ENCODE measurements at places on chromosomes 2 and 18. TPM values are rescaled to one million over a fixed set of nuclear protein-coding genes. Genes with fewer than 3 reads are reported as not detected.

- no peak for DNase-seq
- no peak overlapping the region for H3K27ac ChIP-seq
These were observed 11.4 kb upstream of the MAP3K20 start for GRCh38 chr2:173064151-173064805.

DNA sequence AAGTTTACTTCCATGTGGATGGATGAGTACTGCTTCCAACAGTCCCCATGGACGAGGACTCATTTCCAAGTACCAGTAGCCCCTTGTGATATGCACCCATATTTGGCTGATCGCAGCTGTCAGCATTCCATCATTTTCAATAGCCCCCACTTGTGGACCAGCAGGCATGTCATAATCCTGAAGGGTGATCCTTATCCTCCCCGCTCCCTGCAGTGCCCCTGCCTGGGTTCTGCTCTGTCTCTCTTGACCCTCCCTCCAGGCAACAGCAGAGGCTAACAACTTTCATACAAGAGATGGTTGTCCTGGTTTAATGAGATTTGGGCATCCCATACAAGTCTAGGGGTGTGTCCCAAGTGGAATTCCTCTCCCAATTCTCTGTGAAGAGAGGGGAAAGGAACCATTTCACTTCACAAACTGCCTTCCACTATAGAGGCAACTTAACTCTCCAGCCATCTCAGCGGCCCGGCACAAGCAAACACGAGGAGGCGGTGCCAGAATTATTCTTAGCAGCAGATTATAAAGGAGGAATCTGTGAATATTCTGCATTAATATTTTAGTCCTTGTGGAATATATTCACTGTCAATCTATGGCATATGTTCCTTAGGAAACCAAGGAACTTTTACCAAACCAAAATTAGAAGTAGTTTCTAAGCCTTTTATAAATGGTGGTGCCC lies 110.7 kb downstream of the RTN4 start:
- no peak overlapping the region for H3K4me3 ChIP-seq
- H3K27me3 ChIP-seq = no peaks in the 10 kb centered on the region
- no peak overlapping the region for H3K27ac ChIP-seq
- no peaks in the 10 kb centered on the region for H3K36me3 ChIP-seq
- no peaks in the 10 kb centered on the region for H3K4me1 ChIP-seq

- no peaks in the 10 kb centered on the region for H3K27me3 ChIP-seq
- H3K36me3 ChIP-seq = peaks cover 3% of the 10 kb centered on the region
These were observed 199.4 kb downstream of the GBX2 start for GRCh38 chr2:235968616-235969324.

- no peak for DNase-seq
- peaks cover 17% of the 10 kb centered on the region for H3K27me3 ChIP-seq
These were observed 1.5 kb upstream of the INHBB start for GRCh38 chr2:120344214-120344975.

DNA sequence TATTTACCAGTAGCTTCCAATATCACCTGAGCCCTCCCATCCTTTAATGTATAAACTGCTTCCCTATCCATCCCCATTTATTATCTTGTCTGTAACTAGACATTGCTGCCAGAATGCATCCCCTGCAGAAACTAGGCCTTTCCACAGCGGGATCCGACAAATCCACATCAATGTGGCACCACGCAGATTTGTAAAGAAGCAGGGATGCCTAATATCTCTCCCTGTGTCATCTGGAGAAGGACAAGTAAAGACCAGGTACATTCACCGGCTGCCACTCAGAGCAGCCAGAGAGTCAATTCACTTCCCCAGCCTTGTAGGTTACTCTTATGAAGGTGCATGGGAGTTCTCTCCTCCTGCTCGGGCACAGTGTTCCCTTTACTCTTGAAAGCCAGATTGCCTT lies 98.8 kb upstream of the MAP3K20 start:
- H3K4me1 ChIP-seq = no peaks in the 10 kb centered on the region
- H3K36me3 ChIP-seq = no peaks in the 10 kb centered on the region
- H3K27ac ChIP-seq = no peak overlapping the region
- no peak overlapping the region for H3K4me3 ChIP-seq
- no peak for DNase-seq

GRCh38 chr2:241146286-241146685 lies 3.0 kb downstream of the PASK start:
- no peak for DNase-seq
- H3K27ac ChIP-seq = no peak overlapping the region
- H3K4me1 ChIP-seq = no peaks in the 10 kb centered on the region

DNA sequence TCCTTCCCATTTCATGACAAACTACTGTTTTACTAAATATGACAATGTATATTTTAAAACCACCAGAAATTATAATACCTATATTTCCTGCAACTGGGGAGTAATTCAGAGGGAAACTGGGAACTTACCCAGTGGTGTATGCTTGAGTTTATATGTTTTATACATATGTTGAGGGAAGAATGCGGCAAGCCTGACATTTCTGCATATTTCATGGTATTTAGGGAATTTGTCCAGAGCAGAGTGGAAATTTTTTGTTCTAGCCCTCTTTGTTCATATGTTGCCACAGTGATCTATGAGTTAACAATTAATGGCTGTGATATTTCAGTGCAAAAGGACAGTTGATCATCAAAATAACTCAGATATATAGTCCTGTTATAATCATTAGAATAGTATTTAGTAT lies 230.8 kb upstream of the VWC2L start:
- H3K36me3 ChIP-seq = no peaks in the 10 kb centered on the region
- H3K4me3 ChIP-seq = no peak overlapping the region
- no peak for DNase-seq
- no peak overlapping the region for H3K27ac ChIP-seq
- no peaks in the 10 kb centered on the region for H3K4me1 ChIP-seq

DNA sequence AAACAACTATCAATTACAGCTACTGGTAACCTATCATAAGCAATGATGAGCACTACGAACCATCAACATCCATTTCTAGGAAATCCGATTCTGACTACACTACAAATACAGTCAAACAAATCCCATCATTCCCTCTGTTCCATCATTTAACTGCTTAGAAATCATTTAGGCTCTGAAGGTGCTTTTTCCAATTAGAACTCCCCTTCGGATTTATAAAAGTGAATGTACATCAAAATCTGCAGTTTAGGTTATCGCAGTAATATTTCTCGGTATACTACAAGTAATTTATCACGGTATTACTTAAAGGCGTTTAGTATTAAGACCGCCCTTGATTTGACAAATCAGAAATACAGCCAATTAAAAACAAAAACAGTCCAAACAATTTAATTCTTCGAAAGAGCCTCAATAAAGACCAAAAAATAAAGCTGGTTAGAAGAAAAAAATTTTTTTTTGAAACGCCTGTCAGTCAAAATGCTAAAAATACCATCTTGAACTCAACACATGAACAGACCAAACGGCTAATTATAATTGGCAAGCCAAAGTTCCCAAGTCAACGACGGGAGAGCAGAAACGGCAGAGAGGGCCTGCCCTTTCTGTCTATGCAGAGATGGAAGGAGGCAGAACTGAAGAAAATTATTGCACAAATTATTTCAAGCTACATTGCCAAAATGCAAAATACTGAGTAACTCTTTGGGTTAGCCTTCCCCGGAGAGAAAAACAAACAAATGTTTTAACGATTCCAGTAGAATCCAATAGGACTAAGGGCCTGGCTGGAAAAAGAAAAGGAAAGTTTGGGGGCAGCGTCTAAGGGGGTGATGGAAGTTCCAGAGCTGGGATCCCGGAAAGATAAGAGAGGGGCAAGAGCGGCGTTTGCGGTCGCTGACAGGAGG lies 1.2 kb downstream of the VPS54 start:
- no peak for DNase-seq
- no peaks in the 10 kb centered on the region for H3K36me3 ChIP-seq
- H3K4me1 ChIP-seq = peaks cover 5% of the 10 kb centered on the region
- peak overlapping the region; percentile 83 for H3K4me3 ChIP-seq
- H3K27ac ChIP-seq = peak overlapping the region; percentile 100
- H3K27me3 ChIP-seq = no peaks in the 10 kb centered on the region

DNA sequence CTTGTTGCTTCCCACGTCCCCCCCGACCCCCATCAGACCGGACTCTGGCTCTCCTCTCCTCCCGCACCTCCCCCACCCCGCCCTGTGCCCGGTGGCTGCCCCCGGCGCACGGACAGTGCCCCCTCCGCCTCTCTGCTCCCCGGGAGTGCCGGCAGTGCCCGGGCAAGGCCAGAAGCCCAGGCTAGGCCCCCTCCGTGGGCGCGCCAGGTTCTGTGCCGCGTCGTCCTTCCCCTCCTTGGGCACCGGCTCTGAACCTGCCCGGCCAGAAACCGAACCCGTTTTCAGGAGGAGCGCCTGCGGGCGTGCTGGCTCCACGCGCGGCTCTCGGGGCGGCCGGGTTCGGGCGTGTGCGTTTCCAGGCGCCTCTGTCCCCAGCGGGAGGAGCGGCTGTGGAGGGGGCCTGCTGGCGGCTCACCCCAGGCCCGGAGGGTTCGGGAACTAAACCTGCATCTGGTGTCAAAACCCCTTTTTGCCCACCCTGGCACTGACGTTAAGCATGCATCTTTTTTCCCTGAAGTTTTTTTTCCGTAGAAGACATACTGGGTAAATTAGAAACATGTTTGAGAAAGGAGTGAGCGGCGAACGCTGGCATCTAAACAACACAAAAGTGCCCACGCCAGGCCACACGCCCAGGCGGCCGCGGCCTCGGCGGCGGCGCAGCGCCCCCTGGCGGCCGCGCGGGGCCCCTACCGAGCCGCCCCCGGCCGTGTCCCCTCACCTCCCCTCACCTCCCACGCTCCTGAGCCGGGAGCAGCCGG lies 123.9 kb upstream of the SLC1A4 start:
- no peaks in the 10 kb centered on the region for H3K27me3 ChIP-seq
- H3K27ac ChIP-seq = peak overlapping the region; percentile 80
- peak; percentile 84 for DNase-seq
- peak overlapping the region; percentile 71 for H3K4me3 ChIP-seq
- H3K36me3 ChIP-seq = no peaks in the 10 kb centered on the region

- H3K4me1 ChIP-seq = peaks cover 2% of the 10 kb centered on the region
- H3K4me3 ChIP-seq = no peak overlapping the region
- no peaks in the 10 kb centered on the region for H3K36me3 ChIP-seq
- no peaks in the 10 kb centered on the region for H3K27me3 ChIP-seq
- peak overlapping the region; percentile 82 for H3K27ac ChIP-seq
These were observed 27.9 kb downstream of the MGAT4A start for GRCh38 chr2:98702858-98703620.

DNA sequence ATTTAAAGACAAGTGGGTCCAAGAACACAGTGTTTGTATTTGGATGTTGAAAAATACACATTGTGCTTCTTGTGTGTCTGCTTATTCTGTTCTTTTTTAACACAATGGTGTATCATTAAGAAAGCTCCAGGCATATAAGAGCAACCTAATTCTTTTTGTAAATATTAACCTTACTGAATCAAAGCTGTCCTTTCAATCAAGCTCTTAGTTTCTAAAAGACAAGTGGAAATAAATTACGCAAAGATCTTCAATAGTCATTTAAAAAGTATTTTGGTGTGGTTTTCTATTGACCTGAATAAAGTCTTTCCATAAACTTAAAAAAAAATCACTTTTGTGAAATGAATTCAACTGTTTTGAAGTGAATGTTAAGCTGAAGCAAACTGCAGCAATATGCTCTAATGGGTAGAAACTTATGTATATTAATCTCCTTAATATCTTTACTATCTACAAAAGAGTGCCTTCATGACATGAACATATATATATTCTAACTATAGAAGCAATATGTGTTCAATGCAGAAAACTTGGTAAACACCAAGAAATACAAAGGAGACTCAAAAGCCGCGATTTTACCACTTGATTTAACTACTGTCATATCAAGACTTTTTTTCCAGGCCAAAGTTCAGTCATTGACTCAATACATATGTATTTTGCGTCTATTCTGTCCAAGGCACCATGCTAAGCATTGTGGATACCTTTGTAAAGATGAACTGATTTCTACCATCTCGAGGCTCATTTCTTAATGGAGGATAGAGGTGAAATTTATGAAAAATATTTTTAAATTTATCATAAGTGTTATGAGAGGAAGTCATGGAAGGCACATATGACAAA lies 97.7 kb downstream of the ARHGAP15 start:
- no peak overlapping the region for H3K27ac ChIP-seq
- H3K4me3 ChIP-seq = no peak overlapping the region
- no peaks in the 10 kb centered on the region for H3K36me3 ChIP-seq
- H3K27me3 ChIP-seq = no peaks in the 10 kb centered on the region
- no peaks in the 10 kb centered on the region for H3K4me1 ChIP-seq

DNA sequence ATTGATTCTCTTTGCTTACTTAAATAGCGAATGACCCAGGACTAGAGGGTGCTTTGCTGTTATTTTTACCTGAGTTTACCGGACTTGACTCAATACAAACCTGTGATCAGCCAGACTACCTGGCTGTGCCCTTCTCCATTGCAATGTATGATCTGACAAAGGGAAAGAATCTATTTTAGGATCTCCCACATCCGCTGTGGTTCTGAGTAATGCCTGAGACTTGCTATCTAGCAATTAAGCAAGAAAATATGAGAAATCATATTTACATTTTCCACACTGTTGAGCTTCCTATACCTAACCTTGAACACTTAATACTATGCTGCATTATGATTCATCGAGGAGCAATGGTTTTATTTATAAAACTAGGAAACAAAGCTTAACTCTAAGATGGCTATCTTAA lies 215.2 kb downstream of the RAD51AP2 start:
- no peaks in the 10 kb centered on the region for H3K4me1 ChIP-seq
- H3K27ac ChIP-seq = no peak overlapping the region

DNA sequence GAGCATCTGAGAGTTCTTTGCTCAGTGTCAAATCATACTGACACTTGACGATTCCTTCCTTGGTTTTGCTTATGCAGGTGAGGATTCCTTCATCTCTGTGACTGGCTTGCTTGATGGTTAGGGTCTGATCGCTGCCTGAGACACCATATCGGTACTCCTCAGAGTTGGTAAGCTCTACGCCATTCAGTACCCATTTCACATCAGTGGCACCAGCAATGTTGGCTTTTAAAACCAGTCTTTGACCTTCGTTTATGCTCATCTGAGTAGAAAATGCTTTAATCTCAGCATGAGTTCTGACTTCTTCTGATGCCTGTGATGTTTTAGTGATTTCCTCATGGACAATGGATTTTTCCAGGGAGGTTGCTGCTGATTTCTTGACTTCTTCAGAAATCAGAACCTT lies 48.4 kb downstream of the PLEKHA3 start:
- H3K4me1 ChIP-seq = peaks cover 3% of the 10 kb centered on the region
- no peaks in the 10 kb centered on the region for H3K27me3 ChIP-seq
- DNase-seq = no peak
- peaks cover 26% of the 10 kb centered on the region for H3K36me3 ChIP-seq

ANTXR1 gene
- 90.3 TPM for total RNA-seq

CABYR gene
- not detected for total RNA-seq

ABCG8 gene
- total RNA-seq = not detected

All from ascending aorta (tissue), 2 donors.